Activated naive CD8-positive, alpha-beta T cell treated with anti-CD3 and anti-CD28 coated beads for 36 hours (primary cell): ENCODE measurements at places on chromosomes 11 and 22.
A peak's percentile ranks its signal among the peaks of the same experiment; 100 is the strongest.

- DNase-seq: no peak
Observed at GRCh38 chr11:31487848-31488247, 21.6 kb downstream of the IMMP1L start.

GRCh38 chr11:78782725-78783124, 208.1 kb upstream of the NARS2 start:
- no peak for DNase-seq

- no peak for DNase-seq
Observed at GRCh38 chr11:133531458-133531857, 843 bp downstream of the OPCML start.

GRCh38 chr11:128195057-128195751, 392.2 kb downstream of the ETS1 start:
- DNase-seq: peak; percentile 51

GRCh38 chr11:6251120-6251733, 8.4 kb upstream of the CCKBR start:
- DNase-seq: peak; percentile 42

GRCh38 chr11:44149651-44150050, 54.2 kb downstream of the EXT2 start:
- no peak for DNase-seq

DNA sequence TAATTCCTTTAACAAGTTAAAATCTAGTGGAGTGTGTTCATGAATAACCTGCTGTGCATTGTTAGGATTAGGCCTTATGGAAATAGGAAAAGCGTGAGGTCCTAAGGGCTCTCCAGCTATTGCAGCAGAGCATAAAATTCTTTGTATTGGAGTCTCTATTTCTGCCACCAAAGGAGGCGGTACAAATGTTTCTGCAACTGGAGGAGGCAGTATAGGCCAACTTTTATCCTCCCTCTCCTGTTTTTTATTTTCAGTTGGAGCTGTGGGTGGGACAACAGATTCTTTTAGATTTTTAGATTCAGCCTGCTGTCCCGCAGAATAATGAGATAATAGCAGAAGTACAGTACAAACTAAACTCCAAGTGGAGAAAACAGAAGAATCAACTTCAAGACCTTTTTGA, 26.2 kb downstream of the OR10A6 start:
- DNase-seq: no peak

DNA sequence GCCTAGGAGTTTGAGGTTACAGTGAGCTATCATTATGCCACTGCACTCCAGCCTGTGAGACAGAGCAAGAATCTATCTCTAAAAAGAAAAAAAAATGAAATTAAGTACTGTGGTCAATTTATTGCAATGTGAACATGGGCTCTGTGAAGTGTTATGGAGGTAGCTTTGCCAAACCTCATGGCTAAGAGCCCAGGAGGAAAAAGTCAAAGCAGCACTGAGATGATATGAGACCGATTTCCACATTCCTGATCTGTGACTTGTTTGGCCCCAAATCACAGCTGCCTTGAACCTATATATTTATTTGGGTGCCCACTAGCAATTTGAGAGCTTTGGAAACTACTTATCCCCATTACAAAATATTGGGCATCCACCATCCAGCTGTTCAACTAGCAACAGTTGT, 29.8 kb upstream of the TMEM135 start:
- no peak for DNase-seq

GRCh38 chr22:23196165-23196564, 15.9 kb downstream of the BCR start:
- no peak for DNase-seq

DNA sequence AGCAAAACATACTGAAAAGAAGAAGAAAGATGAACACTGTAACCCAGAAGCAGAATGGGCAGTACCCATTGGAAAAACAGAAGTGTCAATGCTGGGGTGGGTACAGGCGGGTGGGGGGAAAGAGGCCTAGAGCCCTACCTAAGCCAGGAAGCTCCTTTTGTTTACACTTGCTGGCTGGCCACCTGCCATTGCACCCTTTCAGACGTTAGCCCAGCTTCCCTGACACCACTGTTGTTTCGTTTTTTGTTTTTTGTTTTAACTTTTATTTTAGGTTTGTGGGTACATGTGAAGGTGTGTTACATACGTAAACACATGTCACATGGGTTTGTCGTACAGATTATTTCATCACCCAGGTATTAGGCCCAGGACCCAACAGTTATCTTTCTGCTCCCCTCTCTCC, 55.4 kb downstream of the PLEKHA7 start:
- no peak for DNase-seq

GRCh38 chr11:66363805-66364535, 7.6 kb downstream of the SLC29A2 start:
- DNase-seq: peak; percentile 71

- no peak for DNase-seq
Observed at GRCh38 chr22:32255726-32256125, 579 bp upstream of the SLC5A4 start.
